ENCODE measurements at places on chromosomes 7 and 10.

DNA sequence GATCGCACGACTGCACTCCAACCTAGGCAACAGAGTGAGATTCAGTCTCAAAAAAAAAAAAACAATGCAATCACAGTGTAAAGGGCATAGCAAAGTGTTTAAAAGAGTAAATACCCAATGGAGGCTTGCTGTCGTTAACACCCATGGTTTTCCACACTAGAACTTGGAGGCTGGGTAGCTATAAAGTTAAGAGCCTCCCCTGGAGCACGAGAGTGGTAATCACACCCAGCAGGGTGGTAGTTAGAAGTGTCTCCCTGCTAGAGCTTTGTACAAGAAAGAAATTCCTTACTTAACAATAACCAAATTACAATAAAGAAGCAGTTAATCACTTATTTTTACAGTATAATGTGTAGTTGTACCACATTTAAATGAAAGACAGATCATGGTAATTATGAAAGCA is 1078.9 kb downstream of the NRG3 start:
- no peak for DNase-seq

GRCh38 chr10:5512331-5512730 is 12.4 kb upstream of the CALML3 start:
- DNase-seq = no peak

- no peak for DNase-seq
Measured at GRCh38 chr7:102866535-102867215, 46.1 kb upstream of the LRRC17 start.

DNA sequence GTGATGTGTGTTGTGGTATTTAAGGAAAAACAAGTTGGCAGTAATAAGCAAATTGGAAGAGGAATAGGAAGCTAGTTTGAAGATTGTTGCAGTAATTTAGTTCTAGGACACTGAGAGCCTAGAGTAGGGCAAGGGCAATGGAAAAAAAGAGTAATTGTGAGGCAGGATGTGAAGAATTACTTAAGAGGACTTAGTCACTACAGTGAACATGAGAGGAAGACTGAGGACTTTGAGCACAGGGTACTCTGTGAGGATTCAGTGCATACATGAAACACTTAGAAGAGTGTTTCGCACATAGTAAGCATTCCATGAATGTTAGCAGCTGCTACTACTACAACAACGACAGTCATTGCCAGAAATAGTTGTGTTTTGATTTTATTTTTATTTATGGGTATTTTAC is 30.9 kb upstream of the DKK1 start:
- DNase-seq = no peak

- no peak for DNase-seq
Measured at GRCh38 chr10:120606051-120606764, 149.2 kb downstream of the PLPP4 start.

GRCh38 chr7:132592936-132593335 is 16.7 kb upstream of the PLXNA4 start:
- no peak for DNase-seq

DNA sequence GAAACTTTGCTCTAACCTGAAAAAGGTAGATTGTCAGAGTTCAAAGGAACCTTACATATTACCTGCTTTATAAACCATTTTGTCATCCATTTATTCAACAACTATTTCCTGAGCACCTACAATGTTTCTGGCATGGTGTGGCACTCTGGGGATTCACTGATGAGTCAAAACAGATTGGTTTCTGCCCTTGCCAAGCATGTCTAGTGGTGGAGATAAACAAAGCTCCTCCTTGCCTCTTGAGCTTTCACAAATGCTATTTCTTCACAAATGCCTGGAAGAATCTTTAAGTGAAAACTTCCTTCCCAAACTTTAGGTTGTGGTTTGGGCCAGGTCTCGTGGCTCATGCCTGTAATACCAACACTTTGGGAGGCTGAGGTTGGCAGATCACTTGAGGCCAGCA is 85.1 kb upstream of the RELN start:
- DNase-seq = no peak

- DNase-seq = no peak
Measured at GRCh38 chr7:17699696-17700095, 240.6 kb downstream of the SNX13 start.

GRCh38 chr10:110834629-110835301 is 37.0 kb upstream of the PDCD4 start:
- DNase-seq = no peak

- DNase-seq = no peak
Measured at GRCh38 chr7:15686957-15687545, 568 bp upstream of the MEOX2 start.

- DNase-seq = no peak
Measured at GRCh38 chr10:97278491-97278989, 13.9 kb downstream of the ARHGAP19 start.

GRCh38 chr10:78436222-78436573 is 402.5 kb downstream of the RPS24 start:
- no peak for DNase-seq

- no peak for DNase-seq
Measured at GRCh38 chr10:70474780-70475179, 3.8 kb upstream of the PALD1 start.

GRCh38 chr7:78720066-78720465 is 733.4 kb downstream of the MAGI2 start:
- no peak for DNase-seq

GRCh38 chr7:11298220-11298619 is 324.5 kb downstream of the PHF14 start:
- no peak for DNase-seq

DNA sequence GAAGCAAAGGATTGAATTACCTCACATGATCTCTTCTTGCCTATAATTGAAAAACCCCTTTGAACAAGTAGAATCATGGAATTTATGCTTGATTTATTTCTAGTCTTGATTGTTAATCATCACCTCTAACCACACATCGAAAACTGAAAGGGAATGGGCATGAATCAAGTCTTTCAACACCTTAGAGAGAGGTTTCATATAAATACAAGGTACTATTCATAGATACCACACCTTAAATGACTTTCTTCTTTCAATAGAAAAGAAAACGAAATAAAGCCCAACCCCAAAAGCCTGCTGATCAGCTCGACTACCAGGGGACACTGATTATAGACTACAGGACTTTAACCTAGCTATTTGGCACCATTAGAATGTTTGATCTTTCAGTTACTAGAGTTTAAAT is 128.6 kb upstream of the PTPRZ1 start:
- DNase-seq = no peak

GRCh38 chr10:5987747-5988146 is 10.4 kb upstream of the IL15RA start:
- no peak for DNase-seq

DNA sequence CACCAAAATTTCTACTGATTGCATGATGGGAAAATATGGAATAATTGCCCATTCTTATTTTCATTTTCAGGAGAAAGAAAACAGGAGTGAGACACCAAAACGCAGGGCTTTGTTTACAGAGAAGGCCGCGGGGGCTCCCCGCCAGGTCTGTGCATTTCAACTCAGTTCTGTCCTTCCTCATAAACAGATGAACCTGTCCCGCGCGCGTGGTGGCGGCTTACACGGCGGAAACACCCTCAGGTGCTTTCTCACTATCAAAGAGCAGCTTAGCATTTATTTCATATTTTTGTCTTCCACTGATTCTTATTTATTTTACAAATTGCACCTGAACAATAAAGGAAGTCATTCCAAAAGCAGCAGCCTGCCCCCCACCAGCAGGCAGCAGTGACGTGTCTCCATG is 579.4 kb downstream of the PTPRN2 start:
- no peak for DNase-seq

DNA sequence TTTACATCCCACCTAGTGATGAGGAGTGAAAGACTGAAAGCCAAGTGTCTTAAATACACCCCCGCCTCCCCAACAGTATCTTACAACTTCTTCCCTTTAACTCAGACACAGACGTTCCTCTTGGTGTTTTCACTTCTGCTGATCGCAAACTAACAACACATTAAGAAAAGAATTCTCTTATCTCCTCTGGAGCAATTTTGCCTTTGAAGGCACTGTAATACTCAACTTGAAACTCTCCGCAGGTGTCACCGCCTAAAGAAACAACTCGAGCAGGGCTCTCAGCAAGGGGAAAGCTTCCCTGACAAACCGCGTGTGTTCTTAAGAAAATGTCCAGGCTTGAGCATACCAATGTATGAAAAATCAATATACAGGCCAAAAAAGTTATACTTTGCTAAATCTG is 452 bp downstream of the SEMA3C start:
- no peak for DNase-seq

- no peak for DNase-seq
Measured at GRCh38 chr10:13661256-13661655, 74.5 kb downstream of the PRPF18 start.

GRCh38 chr10:130351466-130352290 is 215.5 kb downstream of the GLRX3 start:
- no peak for DNase-seq

DNA sequence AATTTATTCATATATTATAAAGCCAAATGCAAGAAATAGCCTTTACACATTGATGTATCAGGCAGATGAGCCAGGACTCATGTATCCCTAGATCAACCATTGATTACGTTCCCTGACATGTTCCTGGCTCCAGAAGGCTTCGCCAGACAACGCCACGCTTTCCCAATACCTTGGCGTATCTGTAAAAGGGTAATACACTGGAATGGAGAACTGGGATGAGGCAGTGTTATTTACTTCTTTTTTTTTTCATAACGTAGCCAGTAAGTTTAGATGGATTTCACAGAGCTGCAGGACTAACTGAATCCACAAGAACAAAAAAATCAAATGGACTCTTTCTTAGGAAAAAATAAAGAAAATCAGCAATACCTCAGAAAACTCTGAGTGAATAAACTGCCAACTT is 588.1 kb upstream of the SEMA3D start:
- no peak for DNase-seq

DNA sequence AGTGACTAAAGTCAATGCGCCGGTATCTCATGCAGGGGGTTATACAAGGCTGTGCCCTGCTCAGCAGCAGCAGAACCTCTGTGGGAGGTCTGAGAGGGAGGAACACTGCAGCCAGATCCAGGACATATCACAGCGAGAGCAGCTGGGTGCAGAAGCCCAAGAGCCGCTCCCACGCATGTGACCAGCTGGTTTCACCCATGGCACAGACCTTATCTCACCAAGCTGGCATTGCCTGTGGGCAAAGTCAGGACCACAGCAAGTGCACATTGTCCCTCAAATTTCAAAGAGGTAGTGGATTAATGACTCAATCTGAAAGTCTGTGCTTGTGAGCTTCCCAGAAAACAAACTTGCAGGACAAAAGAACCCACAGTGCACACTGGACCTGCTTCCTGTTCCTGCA is 31.6 kb upstream of the AKR1C1 start:
- no peak for DNase-seq

DNA sequence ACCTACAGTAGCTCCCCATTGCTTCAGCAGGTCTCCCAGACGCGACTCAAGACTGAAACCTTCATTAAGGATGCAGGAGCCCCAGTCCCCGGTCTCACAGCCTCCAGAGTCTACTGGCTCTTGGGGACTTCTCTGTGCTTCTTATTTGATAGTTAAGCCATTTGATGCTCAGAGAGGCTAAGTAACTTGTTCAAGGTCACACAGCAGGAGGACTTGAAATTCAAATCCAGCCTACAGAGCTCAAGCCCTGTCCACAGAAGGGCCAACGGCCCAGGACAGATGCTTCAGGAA is 21.2 kb upstream of the ZMIZ1 start:
- DNase-seq = no peak

- no peak for DNase-seq
Measured at GRCh38 chr10:67943917-67944316, 59.5 kb downstream of the SIRT1 start.

DNA sequence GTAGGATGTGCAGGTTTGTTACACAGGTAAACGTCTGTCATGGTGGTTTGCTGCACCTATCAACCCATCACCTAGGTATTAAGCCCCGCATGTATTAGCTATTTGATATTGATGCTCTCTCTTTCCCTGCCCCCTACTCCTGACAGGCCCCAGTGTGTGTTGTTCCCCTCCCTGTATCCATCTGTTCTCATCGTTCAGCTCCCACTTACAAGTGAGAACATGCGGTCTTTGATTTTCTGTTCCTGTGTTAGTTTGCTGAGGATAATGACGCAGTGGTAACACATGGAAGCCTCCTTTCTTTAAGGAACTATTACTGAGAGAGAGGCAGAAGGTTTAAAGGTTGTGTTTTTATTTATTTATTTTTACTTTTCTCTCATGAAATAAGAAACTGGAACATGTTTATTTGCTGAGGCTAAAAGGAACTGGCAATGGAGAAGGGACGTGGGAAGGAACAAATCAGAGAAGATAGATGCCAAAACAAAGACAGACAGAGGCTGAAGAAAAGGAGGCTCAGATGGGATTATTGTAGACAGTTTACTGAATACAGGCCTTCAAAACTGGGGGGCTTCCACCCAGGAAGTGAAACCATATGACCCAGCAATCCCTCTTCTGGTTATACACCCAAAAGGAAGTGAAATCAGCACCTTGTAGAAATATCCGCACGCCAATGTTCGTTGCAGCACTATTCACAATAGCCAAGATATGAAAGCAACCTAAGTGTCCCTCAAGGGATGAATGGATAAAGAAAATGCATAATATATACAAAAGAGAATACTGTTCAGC is 556.3 kb downstream of the GRM8 start:
- DNase-seq = no peak

- no peak for DNase-seq
Measured at GRCh38 chr10:85666987-85667386, 699.6 kb downstream of the GRID1 start.

DNA sequence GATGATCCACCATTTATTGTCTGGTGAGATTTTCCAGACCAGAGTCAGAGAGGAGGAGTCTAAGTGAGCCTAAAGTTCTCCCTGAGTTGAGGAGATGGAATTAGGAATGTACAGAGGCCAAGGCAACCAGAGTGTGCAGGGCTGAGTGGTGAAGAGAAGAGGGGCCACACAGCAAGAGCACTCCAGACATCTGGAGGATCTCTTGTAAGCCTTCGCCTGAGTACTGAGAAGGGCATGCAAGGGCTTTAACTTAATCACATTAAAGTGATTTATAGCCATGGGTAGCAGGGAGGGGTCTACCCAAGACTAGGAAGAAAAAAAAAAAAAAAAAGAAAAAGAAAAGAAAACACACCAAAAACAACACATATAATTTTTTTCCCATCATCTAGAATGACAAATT is 1190.4 kb downstream of the GATA3 start:
- no peak for DNase-seq

All from stimulated activated CD4-positive, alpha-beta T cell treated with anti-CD3 and anti-CD28 coated beads, Interleukin-1b, Interleukin-23, amount 100 ng/mL, for 1 hour (primary cell).